Activated naive CD8-positive, alpha-beta T cell treated with anti-CD3 and anti-CD28 coated beads, Interleukin-2, amount 50 U/mL, for 24 hours (primary cell): ENCODE measurements at places on chromosomes 2 and 18.
A peak's percentile ranks its signal among the peaks of the same experiment; 100 is the strongest.

DNA sequence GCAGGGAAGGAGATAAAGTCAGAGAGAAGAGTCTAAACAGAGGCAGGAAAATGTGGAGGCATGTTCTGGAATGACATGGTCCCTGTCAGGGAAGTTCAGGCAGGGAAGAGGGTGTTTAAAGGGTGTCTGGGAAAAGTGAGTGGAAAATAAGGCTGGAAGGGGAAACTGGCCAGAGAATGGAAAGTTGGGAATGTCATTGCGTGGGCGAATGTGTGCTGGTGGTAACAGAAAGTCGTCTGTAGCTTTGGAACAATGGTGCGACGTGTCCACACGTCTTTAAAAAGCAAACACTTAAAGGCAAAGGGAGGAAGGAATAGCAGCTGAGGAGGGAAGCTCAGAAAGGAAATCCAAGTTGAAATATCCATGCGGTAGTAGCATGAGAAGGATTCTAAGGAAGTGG lies 469.5 kb upstream of the SALL3 start:
- no peak overlapping the region for H3K4me3 ChIP-seq
- no peaks in the 10 kb centered on the region for H3K4me1 ChIP-seq
- H3K27me3 ChIP-seq = no peaks in the 10 kb centered on the region
- DNase-seq = no peak
- H3K36me3 ChIP-seq = no peaks in the 10 kb centered on the region
- no peak overlapping the region for H3K27ac ChIP-seq

- no peak overlapping the region for H3K4me3 ChIP-seq
- H3K36me3 ChIP-seq = no peaks in the 10 kb centered on the region
- no peak overlapping the region for H3K27ac ChIP-seq
- no peaks in the 10 kb centered on the region for H3K4me1 ChIP-seq
These were observed 950.6 kb upstream of the LRATD1 start for GRCh38 chr2:13681936-13682335.

GRCh38 chr2:100228967-100229366 lies 86.6 kb upstream of the AFF3 start:
- no peak for DNase-seq
- H3K27me3 ChIP-seq = no peaks in the 10 kb centered on the region
- H3K36me3 ChIP-seq = no peaks in the 10 kb centered on the region
- no peak overlapping the region for H3K27ac ChIP-seq

DNA sequence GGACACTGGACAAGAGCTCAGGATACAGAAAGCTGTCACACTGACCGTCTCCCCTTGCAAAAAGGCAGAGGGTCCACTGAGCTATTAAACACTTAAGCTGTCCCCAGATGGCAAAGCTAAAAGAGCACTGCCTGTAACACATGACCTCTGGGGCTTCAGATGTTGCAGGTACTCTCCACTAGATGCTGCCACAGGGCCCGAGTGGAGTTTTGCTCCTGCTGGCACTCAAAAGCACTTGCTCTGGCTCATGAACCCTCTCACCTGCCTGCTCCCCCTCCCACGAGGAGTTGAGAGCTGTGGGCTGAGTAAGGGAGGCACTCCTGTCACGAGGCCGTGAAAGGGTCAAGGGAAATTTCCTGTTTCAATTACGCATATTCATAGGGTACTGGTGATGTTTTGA lies 227.9 kb downstream of the PRKCE start:
- no peak overlapping the region for H3K4me3 ChIP-seq
- no peak for DNase-seq
- no peaks in the 10 kb centered on the region for H3K4me1 ChIP-seq

GRCh38 chr2:235000426-235001236 lies 48.8 kb downstream of the SH3BP4 start:
- H3K36me3 ChIP-seq = no peaks in the 10 kb centered on the region
- H3K4me1 ChIP-seq = no peaks in the 10 kb centered on the region
- H3K27me3 ChIP-seq = no peaks in the 10 kb centered on the region
- H3K27ac ChIP-seq = no peak overlapping the region
- H3K4me3 ChIP-seq = no peak overlapping the region

DNA sequence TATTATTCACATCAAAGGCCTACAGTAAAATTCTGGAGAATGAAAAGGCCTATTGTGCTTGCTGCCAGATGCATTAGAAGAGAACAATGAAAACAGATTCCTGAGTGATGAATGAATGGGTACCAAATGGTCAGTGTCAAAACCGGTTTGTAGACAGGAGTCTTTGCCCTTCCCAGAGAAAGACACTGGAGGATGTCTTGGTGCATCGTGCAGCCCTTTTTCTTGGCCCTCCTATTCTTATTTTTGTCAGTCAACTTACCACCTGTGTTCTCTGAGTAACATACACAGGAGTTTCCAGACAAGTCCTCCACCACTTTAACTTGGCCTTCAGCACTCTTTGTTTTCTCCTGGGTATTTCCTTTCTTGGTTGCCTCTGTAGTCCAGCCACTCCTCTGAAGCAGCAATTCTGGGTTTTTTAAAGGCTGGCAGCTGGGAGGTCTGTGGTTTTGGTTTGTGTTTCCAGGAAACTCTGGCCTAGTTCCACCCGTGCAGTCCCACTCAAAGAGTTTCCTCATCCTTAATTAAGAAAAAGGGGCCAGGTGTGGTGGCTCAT lies 29.4 kb downstream of the PSTPIP2 start:
- H3K4me1 ChIP-seq = peaks cover 38% of the 10 kb centered on the region
- H3K36me3 ChIP-seq = peaks cover 13% of the 10 kb centered on the region
- DNase-seq = peak; percentile 32

- DNase-seq = no peak
- H3K36me3 ChIP-seq = peaks cover 10% of the 10 kb centered on the region
- H3K4me3 ChIP-seq = no peak overlapping the region
- H3K4me1 ChIP-seq = no peaks in the 10 kb centered on the region
- H3K27ac ChIP-seq = no peak overlapping the region
- no peaks in the 10 kb centered on the region for H3K27me3 ChIP-seq
These were observed 135.7 kb downstream of the OTX1 start for GRCh38 chr2:63186331-63186730.

DNA sequence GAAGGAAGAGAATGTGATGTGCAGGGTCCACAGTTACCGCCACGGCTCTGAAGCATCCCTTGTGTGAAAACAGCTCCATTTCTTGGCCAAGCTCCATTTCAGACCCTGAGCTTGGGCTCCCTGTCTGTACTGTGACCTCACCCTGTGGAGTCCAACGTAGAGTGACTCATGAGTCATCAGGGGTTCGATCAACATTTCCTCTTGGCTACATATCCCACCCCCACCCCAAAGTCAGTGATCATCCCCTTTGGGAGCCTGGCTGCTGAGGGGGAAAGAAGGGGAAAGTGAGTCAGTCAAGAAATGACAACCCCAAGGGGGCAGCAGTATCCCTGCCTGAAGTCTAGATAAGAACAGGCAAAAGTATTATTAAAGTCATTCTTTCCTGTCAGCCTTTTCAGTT lies 62.2 kb downstream of the PAPOLG start:
- peak overlapping the region; percentile 59 for H3K4me3 ChIP-seq
- peak; percentile 73 for DNase-seq
- H3K27me3 ChIP-seq = peaks cover 3% of the 10 kb centered on the region
- H3K4me1 ChIP-seq = peaks cover 59% of the 10 kb centered on the region
- H3K36me3 ChIP-seq = peaks cover 7% of the 10 kb centered on the region
- H3K27ac ChIP-seq = peak overlapping the region; percentile 91

DNA sequence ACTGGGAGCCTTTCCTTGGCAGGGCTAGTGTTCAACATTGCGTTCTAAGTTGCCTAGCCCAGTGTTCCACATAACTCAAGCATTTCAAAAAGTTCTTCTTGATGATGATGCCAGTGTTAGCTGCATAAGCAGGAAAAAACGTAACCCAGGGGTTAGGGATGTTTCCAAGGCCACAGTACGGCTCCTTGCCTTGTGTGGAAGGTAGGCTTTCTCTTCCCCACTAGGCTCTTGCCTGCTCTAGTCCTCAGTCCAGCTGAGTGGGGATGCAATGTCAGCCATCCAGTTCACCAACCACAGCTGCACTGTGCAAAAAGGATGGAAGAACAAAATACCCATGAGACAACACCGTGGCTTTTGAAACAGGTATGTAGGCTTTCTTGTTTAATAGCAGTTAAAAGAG lies 28.0 kb upstream of the CYP26B1 start:
- H3K4me1 ChIP-seq = no peaks in the 10 kb centered on the region
- H3K36me3 ChIP-seq = peaks cover 8% of the 10 kb centered on the region
- H3K27ac ChIP-seq = no peak overlapping the region
- H3K4me3 ChIP-seq = no peak overlapping the region
- H3K27me3 ChIP-seq = no peaks in the 10 kb centered on the region

DNA sequence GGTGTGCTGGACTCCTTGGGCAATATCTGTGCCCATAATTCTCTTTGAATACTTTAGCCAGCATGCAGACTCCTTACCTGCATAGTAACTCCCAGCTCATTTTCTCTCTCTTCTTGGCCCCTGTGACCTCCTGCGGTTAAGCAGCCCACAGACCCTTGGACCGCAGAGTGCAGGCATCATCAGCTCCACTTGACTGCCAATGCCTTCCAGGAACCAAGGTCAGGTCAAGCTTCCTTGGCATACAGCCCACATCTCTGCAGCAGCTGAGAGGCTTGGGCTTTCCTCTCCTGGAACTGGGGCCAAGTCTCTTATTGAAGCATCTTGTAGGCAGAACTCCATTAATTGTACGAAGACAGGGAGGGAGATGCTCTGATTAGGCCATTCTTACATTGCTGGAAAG lies 130.1 kb upstream of the PIEZO2 start:
- H3K4me1 ChIP-seq = no peaks in the 10 kb centered on the region
- H3K27me3 ChIP-seq = no peaks in the 10 kb centered on the region
- no peak overlapping the region for H3K4me3 ChIP-seq
- DNase-seq = no peak

- H3K4me1 ChIP-seq = no peaks in the 10 kb centered on the region
- H3K27me3 ChIP-seq = no peaks in the 10 kb centered on the region
- H3K27ac ChIP-seq = no peak overlapping the region
- no peaks in the 10 kb centered on the region for H3K36me3 ChIP-seq
These were observed 142.7 kb downstream of the FIGN start for GRCh38 chr2:163592954-163593622.

DNA sequence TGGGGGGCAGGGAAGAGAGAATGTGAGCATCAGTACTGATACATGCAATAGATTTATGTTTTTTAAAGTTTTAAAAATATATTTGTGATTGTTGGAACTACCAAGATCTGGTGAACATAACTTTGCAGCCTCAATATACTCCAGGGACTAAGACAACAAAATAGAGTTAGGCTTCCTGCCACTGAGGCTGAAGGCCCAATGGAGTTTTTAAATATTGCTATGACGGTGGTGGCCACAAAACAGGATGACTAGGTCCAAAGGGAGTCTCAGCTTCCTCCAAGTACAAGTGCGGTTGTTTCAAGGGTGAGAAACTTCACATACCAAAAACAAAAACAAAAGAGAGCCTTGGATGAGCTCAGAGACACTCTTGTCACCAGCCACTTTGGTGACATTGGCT lies 72.9 kb downstream of the CCBE1 start:
- H3K36me3 ChIP-seq = no peaks in the 10 kb centered on the region
- H3K4me3 ChIP-seq = no peak overlapping the region
- H3K27me3 ChIP-seq = peaks cover 3% of the 10 kb centered on the region

- peaks cover 11% of the 10 kb centered on the region for H3K27me3 ChIP-seq
- no peak overlapping the region for H3K27ac ChIP-seq
- no peaks in the 10 kb centered on the region for H3K4me1 ChIP-seq
- DNase-seq = no peak
These were observed 298.1 kb downstream of the TGIF1 start for GRCh38 chr18:3748086-3748485.

DNA sequence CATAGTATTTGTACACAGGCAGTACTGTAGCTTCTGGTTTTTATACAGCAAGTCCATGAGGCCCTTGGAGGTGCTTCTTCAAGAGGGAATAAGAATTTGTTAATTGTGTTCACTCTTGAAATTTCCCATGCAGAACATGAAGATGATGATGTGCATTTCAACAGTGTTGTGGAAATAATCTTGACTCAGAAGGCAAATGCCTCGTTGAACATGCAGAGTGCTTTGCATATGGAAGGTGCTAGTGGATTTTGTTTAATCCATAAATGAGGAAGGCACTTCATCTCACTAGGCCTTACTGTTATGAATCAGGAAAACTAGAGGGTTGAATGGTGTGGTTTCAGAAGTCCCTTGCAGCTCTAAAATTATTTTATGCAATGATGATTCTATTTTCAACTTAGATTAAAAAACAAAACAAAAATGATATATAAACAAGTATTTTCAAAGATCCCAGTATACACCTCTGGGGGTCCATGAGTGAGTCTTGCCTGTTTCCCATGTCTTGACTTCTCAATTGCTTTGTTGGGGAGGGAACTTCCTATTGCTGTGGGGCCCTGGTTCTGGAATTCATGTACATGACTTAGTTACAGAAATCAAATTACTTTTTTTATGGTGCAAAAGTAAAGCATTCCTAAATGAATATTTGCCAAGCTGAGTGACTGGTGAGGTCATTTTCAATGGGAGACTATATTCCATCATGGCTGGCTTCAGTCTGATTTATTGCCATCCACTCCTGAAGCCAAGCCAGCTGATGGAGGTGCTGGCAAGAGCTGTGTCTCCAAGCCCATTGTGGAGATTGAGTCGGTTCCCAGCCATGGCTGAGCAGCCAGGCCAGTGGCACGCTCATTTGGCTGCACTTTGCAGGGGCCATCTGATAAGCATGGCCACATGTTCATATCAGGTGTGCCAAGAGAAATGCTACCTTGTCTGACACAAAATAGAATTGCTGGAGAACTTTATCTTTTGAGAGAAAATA lies 56.5 kb downstream of the MGAT5 start:
- no peak for DNase-seq
- no peak overlapping the region for H3K4me3 ChIP-seq
- peaks cover 70% of the 10 kb centered on the region for H3K4me1 ChIP-seq

DNA sequence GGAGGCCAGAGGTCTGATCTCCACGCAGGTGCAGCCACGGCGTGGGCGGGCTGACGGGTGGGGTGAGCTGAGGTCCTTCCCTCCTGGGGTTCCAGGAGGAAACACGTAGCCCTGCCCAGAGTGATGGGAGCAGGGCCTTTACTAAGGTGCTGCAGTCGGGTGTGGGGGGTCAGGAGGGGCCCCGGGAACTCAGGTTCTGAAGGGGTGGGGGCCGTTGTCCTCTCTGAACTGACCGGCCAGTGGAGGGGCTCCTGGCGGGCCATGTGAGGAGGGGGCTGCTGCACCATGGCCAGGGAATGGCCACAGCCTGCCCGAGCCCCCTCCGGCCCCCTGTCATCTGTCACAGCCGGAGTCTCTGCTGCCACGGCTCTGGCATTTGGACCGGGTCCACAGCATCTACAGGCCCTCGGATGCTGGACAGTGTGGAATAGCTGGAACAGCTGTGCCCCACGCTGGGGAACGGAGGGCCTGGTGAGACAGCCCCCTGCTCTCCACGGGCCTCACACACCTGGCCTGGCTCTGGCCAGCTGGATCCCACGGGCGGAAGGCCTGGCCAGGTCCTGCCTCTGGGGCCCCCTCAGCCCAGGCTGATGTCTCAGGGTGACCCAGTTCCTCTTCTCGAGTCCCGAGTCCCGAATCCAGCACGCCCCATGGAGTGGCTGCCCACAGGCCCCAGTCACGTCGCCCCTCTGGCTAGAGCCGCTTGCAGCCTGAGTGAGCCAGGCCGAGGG lies 145.6 kb upstream of the GPC1 start:
- H3K27ac ChIP-seq = no peak overlapping the region
- no peaks in the 10 kb centered on the region for H3K27me3 ChIP-seq
- no peaks in the 10 kb centered on the region for H3K36me3 ChIP-seq
- no peaks in the 10 kb centered on the region for H3K4me1 ChIP-seq
- no peak overlapping the region for H3K4me3 ChIP-seq
- DNase-seq = no peak
